ENCODE measurements at places on chromosomes 13 and 19.
A peak's percentile ranks its signal among the peaks of the same experiment; 100 is the strongest.

- no peak for DNase-seq
Observed at GRCh38 chr19:54560881-54561385, 12.7 kb upstream of the LILRA2 start.

DNA sequence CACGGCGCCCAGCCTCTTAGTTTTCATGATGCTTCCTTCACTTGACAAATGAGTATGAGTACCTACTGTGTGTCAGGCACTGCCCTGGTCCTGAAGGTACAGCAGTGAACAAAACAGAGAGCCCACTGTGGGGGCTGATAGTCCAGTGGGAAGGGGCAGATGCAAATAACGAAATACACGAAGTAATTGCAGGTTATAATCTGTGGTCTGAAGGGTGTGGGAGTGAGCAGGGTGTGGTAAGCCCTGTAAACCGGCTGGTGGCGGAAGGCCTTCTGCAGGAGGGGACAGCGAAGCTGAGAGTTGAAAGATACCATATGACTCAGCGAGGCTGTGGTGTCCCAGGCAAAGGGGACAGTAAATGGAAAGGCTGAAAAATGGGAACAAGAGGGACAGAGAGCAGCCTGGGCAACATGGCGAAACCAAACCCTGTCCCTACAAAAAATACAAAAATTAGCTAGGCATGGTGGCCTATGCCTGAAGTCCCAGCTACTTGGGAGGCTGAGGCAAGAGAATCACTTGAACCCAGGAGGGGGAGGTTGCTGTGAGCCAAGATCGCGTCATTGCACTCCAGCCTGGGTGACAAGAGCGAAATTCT lies 60.5 kb downstream of the MAP4K1 start:
- DNase-seq = no peak

DNA sequence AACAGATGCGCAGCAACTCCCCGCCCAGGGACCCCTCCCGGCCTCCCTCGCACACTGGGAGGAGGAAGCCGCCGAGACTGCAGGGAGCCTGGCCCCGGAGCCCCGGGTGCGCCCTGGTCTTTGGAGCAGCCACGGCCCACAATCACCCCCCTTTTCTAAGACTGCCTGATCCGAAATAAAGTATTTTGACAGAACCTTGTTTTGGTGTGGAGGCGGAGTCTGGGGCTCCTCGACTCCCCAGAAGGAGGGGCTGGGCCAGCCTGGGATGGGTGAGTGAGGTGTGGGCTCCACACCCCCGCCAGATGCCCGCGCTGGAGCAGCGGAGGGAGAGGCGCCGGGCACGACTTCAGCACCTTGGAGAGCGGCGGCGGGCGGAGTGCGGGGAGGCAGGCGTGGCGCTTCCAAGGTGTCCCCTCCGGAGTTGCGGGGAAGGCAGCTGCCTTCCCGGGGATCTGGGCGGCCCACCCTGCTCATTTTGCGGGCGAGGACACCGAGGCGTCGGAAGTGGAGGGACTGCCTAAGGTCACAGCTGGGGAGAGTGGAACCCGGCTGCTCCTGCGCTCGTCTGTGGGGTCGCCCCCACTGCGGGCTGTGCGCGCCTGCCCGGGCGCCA lies 9.4 kb downstream of the SIRT6 start:
- no peak for DNase-seq

GRCh38 chr13:96223231-96223630 lies 133.3 kb downstream of the HS6ST3 start:
- no peak for DNase-seq

DNA sequence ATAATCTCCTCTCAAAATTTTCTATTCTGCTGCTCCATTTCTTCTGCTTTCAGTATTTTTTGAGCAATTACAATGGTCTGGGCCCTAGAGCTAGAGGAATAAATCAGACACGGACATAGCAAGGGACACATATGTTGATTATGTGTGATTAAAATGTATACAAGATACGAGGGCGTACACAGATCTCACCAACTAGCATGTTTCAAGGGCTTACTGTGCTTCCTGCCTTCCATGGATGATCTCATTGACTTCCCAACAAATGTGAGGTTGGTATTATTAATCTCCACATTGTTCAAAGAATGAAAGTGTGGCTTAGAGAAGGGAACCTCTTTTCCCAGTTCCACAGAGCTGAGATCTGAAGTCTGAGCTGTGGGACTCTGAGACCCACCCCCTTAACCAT lies 9.1 kb downstream of the PLD3 start:
- no peak for DNase-seq

DNA sequence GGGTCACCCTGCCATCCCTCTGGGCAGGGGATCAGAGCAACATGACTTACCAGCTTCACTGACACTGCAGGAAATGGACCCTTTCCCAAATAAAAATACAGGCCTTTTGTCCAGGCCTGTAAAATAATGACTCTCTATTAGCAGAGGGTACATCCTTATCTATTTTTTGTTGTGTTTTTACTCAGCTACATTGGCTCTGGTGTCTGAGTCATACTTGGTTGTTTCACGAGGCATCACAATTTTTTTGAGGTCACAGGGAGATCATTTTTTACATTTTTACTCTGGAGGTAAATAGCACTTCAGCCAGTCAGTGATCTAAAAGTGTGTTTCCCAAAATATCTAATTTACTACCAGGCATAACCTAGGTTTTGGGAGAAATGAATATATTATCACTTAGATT lies 6.9 kb upstream of the HTR2A start:
- no peak for DNase-seq

- DNase-seq = no peak
Observed at GRCh38 chr19:48182434-48182833, 12.0 kb downstream of the ZSWIM9 start.

DNA sequence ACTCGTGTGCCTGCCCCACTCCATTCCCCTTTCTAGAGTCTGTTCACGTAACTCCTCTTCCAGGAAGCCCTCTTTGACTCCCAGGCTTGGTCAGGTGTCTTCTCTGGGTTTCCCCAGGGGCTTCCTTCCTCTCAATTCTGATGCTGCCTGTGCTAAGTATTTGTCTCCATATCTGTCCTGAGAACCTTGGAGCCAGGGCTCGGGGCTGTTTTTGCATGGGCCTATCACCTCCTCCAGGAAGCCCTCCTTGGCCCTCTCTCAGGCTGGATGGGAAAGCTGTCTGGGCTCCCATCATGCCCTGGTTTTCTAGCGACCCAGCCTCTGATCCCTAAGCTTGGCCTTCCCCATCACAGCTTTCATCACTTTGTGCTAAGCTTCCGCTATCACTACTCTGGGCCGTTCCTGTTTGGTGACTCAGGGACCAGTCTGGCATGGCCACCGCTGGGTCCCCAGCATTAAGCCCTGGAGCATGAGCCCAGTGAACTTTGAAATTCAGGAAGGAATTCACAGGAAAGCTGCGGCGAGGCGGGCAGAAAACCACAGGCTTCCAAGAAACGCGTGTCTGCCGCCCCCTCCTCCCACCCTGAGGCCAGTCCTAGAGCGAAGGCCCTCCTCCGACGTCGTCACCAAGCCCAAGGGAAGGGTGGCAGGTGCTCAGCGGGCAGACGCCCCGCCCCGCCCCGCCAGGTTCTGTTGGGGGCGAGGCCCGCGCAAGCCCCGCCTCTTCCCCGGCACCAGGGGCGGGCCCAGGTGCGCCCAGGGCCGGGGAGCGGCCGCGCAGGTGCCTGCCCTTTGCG lies 486 bp upstream of the SPINT2 start:
- DNase-seq = peak; percentile 72

DNA sequence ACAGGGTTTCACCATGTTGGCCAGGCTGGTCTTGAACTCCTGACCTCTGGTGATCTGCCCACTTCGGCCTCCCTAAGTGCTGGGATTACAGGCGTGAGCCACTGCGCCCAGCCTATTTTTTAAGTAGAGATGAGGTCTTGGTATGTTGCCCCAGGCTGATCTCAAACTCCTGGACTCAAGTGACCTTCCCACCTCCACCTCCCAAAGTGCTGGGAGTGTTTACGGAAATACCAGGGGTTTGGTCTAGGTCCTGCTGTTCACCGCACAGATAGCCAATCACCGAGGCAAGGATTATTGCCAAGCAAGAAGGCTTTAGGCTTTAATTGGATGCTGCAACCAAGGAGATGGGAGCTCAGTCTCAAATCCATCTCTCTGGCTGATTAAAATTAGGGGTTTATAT lies 11.6 kb downstream of the CLEC4G start:
- no peak for DNase-seq

- no peak for DNase-seq
Observed at GRCh38 chr13:49214917-49215376, 5.2 kb upstream of the MLNR start.

DNA sequence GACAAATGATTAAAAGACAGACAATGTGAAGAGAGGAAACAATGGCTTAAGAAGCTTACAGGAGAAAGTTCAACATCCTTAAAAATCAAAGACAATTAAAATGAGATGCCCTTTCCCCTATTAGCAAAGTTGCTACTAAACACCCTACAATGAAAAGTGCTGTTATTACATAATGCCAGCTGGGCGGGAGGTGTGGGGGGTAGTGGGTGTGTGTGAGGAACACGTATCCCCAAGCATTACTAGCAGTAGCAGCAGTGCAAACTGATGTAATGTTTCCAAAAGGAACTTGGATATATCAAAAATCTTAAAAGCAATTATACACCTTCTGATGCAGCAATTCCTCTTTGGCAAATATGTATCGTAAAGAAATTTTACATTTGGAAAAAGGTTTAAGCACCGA lies 70.9 kb downstream of the PEG3 start:
- no peak for DNase-seq

- DNase-seq = no peak
Observed at GRCh38 chr13:66933994-66934393, 296.1 kb downstream of the PCDH9 start.

DNA sequence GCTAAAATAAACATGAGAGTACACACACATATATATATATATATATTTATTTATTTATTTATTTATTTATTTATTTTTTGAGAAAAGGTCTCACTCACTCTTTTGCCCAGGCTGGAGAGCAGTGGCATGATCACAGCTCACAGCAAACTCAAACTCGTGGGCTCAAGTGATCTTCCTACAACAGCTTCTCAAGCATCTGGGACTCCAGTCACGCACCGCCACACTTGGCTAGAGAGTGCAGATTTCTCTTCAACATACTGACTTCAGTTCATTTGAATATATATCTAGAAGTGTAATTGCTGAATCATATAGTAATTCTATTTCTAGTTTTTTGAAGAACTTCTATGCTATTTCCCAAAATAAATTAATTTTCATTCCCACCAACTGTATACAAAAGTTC lies 1711.8 kb downstream of the SLITRK5 start:
- no peak for DNase-seq

DNA sequence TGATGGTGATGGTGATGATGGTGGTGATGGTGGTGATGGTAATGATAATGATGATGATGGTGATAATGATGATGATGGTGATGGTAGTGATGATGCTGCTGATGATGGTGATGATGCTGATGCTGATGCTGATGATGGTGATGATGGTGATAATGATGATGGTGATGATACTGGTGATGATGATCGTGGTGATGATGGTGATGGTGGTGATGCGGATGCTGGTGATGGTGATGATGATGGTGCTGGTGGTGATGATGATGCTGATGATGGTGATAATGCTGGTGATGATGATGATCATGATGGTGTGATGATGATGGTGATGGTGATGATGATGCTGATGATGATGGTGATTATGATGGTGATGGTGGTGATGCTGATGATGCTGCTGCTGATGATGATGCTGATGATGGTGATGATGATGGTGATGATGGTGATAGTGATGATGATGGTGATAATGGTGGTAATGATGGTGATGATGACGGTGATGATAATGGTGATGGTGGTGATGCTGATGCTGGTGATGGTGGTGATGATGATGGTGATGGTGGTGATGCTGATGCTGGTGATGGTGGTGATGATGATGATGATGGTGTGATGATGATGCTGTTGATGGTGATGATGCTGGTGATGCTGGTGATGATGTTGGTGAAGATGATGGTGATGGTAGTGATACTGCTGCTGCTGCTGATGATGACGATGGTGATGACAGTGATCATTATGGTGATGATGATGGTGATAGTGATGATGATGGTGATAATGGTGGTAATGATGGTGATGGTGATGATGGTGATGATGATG lies 62.8 kb downstream of the ZNF536 start:
- DNase-seq = no peak

GRCh38 chr13:100305398-100305797 lies 216.5 kb downstream of the PCCA start:
- no peak for DNase-seq

DNA sequence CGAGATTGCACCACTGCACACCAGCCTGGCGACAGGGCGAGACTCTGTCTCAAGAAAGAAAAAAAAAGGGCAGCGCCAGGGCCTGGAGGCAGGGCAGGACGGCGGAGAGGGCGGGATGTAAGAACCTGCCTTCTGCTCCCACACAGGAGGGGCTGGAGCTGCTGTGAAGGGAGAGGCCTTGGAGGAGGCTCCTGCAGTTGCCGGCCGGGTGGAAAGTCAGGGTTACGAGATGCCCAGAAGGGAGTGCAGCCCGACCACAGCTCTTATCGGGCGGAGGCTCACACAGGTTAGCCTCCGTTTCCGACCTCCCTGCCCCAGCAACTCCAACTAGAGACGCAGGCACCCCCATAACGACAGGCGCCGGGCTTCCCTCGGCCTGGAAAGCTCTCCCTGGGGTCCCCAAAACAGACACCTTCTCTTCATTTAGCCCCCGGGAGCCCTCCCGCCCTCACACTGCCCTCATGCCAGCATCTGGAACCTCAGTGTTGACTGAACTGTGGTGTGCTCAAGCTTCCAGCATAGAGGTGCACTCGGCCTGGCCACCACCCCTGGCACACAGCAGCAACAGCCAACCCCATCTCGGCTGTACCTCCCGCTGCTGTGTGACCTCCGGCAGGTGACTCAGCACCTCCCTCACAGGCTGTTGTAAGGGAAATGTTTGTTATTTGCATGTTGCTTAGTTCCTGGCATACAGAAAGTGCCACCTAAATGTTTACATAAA lies 1.4 kb downstream of the PLPP2 start:
- no peak for DNase-seq

DNA sequence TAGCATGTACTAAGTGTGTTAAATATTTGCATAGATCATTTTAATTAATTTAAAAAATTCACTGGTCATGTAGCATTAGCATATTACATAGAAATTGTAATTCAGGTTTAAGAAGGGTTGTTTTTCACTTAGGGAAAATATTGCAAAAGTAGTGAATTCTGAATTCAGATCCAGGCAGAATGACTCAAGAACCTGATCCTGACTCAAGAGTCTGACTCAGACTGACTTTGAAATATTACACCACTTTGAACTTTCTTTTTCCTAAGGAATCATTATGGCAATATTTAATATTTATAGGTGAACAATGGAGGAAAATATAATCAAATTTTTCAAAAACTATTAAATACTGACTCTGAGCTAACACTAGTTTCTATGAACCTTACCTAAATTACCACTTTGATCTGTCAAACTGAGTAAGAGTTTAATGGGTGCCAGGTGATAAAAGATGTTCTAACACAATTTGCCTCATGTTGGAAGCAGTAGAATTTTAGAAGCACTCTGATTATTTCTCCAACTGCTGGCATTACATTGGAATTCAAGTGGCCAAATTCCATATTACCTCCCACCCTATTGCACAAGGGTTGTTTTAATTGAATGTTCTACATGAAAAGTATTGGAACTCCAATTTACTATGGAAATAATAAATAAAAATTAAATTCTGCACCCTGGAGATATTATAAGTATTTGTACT lies 261.6 kb downstream of the SLITRK1 start:
- no peak for DNase-seq

- DNase-seq = no peak
Observed at GRCh38 chr13:21372530-21372929, 86.6 kb downstream of the ZDHHC20 start.

- no peak for DNase-seq
Observed at GRCh38 chr19:52724701-52725514, 9.9 kb downstream of the ZNF611 start.

- no peak for DNase-seq
Observed at GRCh38 chr13:29369060-29369743, 226.3 kb downstream of the SLC7A1 start.

All from activated CD8-positive, alpha-beta memory T cell treated with anti-CD3 and anti-CD28 coated beads for 4 hours (primary cell).